ENCODE measurements at places on chromosomes 1 and 21. TPM values are rescaled to one million over a fixed set of nuclear protein-coding genes. Genes with fewer than 3 reads are reported as not detected.

Gene RRAGC
- total RNA-seq: 20.4 TPM

Gene SAMD11
- total RNA-seq: 1.8 TPM

Gene COL9A2
- total RNA-seq: 2.7 TPM

Gene AMPD1
- not detected for total RNA-seq

Gene ICOSLG
- under 0.01 TPM for total RNA-seq

Gene SIM2
- 0.24 TPM for total RNA-seq

Gene PGLYRP3
- not detected for total RNA-seq

Gene PADI1
- total RNA-seq: 0.12 TPM

Gene ERVH48-1
- total RNA-seq: not detected

Gene HMGCS2
- not detected for total RNA-seq

Gene STMN1
- 39.5 TPM for total RNA-seq

Gene OR10J4
- not detected for total RNA-seq

Gene MXRA8
- total RNA-seq: 684 TPM

Gene EIF2D
- 46.5 TPM for total RNA-seq

Gene C1orf94
- under 0.01 TPM for total RNA-seq

Gene MEF2D
- total RNA-seq: 26.4 TPM

Gene MYOG
- not detected for total RNA-seq

Gene YY1AP1
- total RNA-seq: 95.4 TPM

Gene HCN3
- total RNA-seq: 2.1 TPM

Gene KCNT2
- total RNA-seq: 4.7 TPM

Gene SYT2
- not detected for total RNA-seq

Gene FLG
- total RNA-seq: 0.16 TPM

Gene SPATA1
- total RNA-seq: 2.3 TPM

Gene RHBG
- not detected for total RNA-seq

Gene ATP1A4
- not detected for total RNA-seq

Gene LCE2C
- total RNA-seq: not detected

Gene SLFNL1
- total RNA-seq: 0.65 TPM

Gene C1orf87
- 0.32 TPM for total RNA-seq

Gene SLC1A7
- total RNA-seq: not detected

Gene INAVA
- not detected for total RNA-seq

Gene KCNE2
- 0.16 TPM for total RNA-seq

Gene CD84
- not detected for total RNA-seq
